ENCODE measurements at places on chromosomes 4 and X. TPM values are rescaled to one million over a fixed set of nuclear protein-coding genes. Genes with fewer than 3 reads are reported as not detected.

- DNase-seq: no peak
Measured at GRCh38 chr4:8869002-8869897, 2.4 kb downstream of the HMX1 start.

- no peak for DNase-seq
Measured at GRCh38 chr4:183986971-183987946, 82.2 kb downstream of the STOX2 start.

- no peak for DNase-seq
Measured at GRCh38 chr4:48944756-48945241, 38.2 kb upstream of the OCIAD2 start.

Gene SLC10A4
- total RNA-seq: 0.49 TPM

Gene MAGEA8
- total RNA-seq: 1.1 TPM

Data from RPMI7951 (cell line).